Stimulated activated CD4-positive, alpha-beta T cell treated with anti-CD3 and anti-CD28 coated beads, TNF-alpha, amount 100 ng/mL, for 24 hours (primary cell): ENCODE measurements at places on chromosomes 2 and 18.
A peak's percentile ranks its signal among the peaks of the same experiment; 100 is the strongest.

DNA sequence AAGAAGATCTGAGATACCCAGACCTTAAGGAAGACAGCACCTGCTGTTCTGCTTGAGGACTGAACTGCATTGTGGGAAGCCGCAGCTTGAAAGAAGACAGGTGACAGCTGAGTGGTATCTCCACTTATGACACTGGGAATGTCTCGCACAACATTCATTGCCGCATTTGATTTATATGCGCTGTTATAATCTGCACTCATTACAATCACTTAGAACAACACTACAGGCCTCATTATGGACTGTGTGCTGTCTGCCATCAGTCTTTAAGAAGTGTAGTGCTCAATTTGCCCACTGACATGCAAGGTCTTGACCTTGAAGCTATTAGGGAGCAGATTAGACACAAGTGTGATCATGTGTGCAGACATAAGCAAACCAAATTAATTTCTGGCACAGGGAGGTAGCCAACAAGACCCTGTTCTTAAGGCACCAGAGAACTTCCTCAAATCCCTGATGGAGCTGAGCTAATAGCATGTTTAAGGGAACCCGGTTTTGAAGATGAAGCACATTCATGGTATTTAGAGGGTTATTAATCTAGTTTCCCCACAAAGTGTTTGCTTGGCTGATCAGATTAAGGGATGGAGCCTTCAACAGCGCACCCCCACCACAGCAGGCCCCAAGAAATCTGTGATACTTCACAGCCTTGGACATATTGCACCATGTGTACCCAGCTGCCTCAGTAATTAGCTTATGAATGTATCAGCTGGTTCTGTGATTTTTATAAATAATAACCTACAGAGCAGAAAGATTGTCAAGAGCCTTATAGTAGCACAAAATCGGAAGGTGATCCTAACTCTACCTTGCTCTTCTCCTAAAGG is 146.8 kb downstream of the SATB2 start:
- no peak for DNase-seq

DNA sequence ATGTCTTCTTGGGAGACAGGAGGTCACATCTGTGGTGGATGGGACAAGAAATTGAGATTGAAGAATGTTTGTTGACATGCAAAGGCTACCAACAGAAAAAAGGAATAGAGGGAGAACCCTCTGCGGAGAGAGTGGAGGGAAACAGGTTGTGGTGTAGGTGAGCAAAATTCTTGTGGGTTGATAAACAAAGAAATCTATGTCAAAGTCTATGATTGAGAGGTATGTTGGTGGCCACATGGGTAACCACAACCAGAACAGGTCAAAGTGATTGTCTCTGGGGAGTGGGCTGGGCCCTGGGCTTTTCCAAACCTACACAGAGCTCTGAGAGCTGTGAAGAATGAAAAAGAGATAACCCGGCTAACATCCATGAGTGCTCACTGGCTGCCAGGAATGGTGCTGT is 62.8 kb upstream of the NCK2 start:
- DNase-seq: no peak

GRCh38 chr2:229244975-229245374 is 26.1 kb downstream of the PID1 start:
- DNase-seq: no peak

DNA sequence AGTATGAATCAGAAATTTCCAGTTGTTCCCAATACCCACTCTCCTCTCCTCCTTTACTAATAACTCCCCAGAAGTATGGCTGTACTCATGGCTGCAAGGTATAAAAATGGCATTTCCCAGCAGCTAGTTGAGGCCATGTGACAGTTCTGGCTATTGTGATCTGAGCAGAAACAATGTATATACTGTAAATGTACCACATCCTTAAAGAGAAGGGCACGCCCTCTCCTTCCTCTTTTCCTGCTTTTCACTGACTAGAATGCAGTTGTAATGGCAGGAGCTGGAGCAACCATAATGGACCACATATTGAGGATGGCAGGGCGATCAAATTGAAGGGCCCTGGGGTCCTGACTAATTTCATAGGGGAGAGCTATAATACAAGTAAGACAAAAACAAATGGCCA is 211.2 kb downstream of the TNS1 start:
- DNase-seq: no peak

- DNase-seq: peak; percentile 5
Observed at GRCh38 chr2:31429759-31430438, 15.4 kb upstream of the XDH start.

DNA sequence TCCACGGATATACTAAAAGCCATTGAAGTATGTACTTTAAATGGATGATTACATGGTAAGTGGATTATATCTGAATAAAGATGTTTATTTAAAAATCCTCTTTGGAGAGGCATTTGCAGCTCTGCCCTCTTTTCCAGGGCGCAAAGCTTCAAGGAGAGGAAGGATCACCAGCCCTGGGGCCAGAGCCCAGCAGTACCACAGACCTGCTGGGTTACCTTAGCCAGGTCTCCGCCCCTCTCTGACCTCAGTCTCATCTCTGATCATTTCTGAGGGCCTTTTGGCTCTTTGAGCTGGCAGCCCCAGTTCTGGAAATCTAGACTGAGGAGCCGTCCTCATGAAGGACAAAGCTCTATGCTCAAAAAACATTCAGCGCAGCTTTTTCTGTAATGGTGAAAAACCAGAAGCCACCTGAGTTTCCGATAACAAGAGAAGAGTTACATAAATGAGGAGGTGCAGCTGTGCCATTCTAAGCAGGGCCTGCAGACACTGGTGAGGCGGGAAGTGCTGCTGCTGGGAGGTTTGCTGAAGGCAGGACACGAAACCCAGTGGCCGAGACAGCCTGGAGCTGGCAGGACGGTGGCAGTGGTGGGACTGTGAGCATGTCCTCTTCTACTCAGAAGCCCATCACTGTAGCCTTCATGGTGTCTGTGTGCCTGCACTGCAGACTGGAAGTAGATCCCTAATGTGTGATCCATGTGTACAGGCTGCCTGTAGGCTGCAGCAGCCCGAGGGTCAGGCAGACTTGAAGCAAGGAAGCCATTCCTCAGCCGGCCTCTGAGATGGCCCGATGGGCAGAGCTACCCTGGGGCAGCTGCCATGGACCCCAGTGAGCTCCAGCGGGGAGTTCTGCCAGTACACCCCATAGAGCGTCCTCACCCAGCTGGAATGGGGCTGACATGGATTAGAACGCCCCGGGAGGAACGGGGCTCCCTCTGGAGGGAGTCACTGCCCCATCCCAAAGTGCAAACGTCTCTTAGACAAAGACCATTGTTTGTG is 27.7 kb downstream of the ADRA2B start:
- no peak for DNase-seq

DNA sequence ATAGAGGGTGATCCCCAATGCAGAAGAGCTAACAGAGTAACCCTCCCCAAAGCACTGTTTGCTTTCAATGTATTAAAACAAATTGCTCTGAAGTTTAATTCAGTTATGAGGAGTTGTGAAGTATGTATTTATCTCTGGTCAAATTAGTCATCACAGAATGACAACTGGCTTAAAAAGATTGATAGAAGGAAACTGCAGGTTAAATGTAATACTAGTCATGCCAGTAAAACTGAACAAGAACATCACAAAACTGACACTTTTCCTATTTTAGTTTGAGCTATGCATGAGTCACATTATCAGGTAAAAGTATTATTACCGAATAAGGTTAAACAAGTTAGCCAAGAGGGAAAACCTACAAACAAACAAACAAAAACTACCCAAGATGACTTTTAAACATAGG is 99.0 kb upstream of the ACVR1C start:
- DNase-seq: no peak

DNA sequence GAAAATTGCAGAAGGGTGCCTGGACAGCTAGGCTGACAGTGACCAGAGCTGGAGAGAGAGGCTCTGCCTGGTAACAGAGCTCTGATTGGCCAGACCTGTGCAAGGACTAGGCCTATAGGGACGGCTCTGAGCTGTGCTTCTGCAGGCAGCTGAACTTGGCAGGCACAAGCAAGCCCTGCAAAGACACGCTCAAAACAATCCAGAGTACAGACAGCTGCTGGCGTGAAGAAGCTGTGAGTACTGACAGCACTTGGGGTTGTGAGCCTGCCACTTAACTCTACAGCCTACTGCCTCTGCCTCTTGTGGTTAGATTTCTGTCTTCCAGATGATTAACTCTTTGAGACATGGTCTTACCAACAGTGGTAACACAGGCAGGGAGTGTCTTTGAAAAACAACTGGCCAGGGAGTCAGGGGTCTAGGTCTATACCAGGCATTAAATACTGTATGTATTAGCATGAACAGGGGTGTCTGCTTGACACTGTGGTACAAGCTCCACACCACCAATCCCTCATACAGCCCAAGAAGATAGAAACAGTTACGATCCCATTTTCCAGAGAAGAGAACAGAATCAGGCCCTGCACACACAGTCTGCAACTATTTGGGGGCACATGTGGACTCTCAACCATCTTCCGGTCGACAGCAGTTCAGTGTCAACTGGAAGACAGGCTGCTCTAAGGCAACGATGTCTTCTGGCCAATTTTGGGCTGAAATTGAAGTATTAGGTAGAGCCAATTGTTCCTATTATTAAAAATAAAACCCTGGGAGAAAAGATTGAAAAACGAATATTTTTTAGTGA is 568.4 kb downstream of the TNS1 start:
- DNase-seq: no peak

DNA sequence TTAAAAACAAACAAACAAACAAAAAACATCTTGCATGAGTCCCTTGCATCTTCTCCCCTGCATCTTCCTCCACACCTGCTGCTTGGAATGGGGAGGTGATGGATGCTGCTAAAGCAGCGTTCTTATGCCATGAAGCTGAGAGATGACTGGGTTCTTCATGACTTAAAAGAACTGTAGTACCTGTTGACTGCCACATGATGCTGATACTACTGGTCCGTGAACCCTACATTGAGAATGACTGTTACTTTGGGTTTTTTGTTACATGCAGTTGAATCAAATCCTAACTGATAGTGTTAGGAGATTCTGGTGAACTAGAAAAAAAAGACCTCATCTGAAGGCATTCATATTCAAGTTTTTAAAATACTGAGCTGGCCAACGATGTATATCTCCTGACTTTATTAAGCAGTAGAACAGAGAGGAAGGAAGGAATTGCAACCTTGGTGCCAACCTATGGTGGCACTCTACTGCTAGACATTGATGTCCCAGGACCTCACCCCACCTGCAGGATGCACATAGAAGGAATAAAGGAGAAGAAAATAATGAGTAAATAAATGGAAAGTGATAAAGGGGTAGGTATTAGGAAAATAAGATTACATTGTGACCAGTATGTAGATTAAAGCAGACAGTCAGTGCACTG is 63.2 kb upstream of the SPAG16 start:
- DNase-seq: no peak

GRCh38 chr2:139142252-139142880 is 362.2 kb upstream of the NXPH2 start:
- DNase-seq: no peak

- no peak for DNase-seq
Observed at GRCh38 chr18:72922895-72923294, 55.1 kb upstream of the NETO1 start.

- DNase-seq: no peak
Observed at GRCh38 chr2:179809606-179810005, 51.8 kb downstream of the ZNF385B start.
